Mucosa of descending colon (tissue), 3 donors: ENCODE measurements at places on chromosomes 6 and 20.

DNA sequence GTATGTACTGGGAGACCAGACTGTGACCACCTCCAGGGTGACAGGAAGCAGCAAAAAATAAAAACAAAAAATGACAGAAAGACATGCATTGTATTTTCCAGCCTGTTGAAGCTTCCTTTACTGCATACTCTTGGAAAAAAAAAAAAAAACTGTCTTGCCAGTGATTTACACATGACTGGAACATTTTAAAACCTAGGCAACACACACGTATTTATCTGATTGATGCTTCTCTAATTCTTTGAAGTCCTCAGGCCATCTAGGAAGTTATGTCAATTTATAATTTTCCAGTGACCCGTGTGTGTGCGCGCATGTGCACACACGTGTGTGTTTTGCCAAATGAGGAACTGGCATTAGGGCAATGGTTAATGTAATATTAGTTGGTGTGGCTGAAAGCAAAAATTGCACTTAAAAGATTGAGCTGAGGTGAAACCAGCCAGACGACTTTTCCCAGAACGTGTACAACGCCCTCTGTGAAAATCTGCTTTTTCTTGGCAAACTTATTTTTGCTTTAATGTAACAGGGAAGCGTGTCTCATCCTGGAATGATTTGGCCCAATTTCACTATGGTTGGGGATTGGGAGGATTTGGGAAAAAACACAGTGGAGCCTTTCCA is 315.2 kb downstream of the TFAP2A start:
- DNase-seq: no peak

- no peak for DNase-seq
Measured at GRCh38 chr20:46933150-46933549, 38.5 kb downstream of the EYA2 start.

DNA sequence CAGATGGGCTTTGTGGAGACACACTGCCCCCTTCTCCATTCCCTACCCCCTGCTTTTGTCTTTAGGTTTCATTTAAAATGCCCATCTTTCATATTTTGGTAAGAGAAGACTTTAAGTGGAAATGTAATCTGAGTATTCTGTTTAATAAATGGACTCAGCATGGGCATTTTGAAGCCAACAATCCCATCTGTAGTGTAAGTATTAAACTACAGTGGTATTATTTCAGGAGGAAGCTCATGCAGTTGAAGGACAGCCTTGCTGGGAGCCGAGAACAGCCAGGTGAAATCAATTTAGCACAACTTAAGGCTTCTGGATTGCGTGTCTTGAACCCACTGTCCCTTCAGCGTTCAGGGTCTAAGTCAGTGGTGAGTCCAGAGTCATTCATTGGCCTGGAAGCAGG is 63.5 kb downstream of the AKAP12 start:
- no peak for DNase-seq

GRCh38 chr20:53668992-53669391 is 75.4 kb upstream of the ZNF217 start:
- peak; percentile 69 for DNase-seq

- DNase-seq: no peak
Measured at GRCh38 chr6:166850677-166851076, 105.7 kb downstream of the RNASET2 start.

- peak; percentile 14 for DNase-seq
Measured at GRCh38 chr20:38034108-38034649, 633 bp downstream of the RPRD1B start.

DNA sequence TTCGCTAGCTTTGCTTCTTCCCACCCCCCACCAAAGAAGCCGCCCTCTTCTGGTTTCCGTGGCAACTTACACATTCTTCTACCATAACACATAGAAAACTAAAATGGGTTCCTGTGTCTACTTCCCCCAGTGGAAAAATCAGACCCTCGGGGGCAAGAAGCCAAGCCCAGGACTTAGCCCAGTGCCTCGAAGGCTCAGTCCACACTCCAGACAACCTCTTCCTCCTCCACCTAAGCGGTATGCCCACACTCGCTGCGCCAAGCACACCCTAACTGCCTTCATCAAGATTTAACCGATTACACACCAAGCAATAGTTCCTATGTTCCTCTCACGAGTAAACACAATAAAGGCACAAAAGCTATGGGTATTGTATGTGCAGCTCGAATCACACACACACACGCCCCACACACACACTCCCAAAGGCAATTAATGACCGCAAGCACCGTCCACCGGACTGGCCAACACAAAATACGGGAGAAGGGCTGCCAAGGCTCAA is 537 bp downstream of the PPIL4 start:
- DNase-seq: no peak

- no peak for DNase-seq
Measured at GRCh38 chr6:112603726-112604125, 256.6 kb downstream of the RFPL4B start.

- no peak for DNase-seq
Measured at GRCh38 chr6:26321005-26321404, 44.0 kb upstream of the BTN3A2 start.
